ENCODE measurements at places on chromosomes 16 and 17.
A peak's percentile ranks its signal among the peaks of the same experiment; 100 is the strongest.

DNA sequence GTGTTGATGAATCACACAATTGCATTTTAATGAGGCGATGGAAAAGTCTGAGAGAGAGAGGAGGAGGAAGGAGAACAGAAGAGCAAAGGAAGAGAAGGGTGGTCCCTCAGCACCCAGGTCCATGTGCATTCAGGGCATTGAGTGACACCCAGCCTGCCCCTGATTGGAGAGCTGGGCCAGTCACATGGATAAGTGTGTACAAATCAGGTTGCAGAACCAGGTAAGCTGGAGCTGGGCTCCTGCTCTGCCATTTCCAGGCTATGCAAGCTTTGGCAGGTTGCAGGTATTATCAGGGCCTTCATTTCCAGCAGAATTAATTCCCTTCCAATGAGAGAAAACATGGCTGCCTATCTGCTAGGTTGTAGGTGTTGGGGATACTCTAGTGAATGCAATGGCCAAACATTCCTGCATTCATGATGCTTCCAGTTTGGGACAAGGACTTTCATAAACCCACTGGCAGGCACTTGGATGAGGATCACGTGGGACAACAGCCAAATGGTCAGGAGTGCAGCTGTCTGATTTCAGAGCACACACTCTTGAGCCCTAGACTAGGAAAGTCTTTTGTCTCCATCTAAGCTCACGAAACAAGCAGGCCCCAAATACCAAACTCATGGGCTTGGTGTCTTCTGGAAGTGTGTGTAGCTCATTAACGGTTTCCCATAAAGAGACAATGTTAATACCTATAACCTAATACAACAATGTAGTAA lies 577.9 kb upstream of the CDH5 start:
- DNase-seq = no peak

- DNase-seq = no peak
Observed at GRCh38 chr16:80994451-80994850, 12.2 kb downstream of the CMC2 start.

- DNase-seq = no peak
Observed at GRCh38 chr17:1847191-1847590, 17.4 kb downstream of the RPA1 start.

DNA sequence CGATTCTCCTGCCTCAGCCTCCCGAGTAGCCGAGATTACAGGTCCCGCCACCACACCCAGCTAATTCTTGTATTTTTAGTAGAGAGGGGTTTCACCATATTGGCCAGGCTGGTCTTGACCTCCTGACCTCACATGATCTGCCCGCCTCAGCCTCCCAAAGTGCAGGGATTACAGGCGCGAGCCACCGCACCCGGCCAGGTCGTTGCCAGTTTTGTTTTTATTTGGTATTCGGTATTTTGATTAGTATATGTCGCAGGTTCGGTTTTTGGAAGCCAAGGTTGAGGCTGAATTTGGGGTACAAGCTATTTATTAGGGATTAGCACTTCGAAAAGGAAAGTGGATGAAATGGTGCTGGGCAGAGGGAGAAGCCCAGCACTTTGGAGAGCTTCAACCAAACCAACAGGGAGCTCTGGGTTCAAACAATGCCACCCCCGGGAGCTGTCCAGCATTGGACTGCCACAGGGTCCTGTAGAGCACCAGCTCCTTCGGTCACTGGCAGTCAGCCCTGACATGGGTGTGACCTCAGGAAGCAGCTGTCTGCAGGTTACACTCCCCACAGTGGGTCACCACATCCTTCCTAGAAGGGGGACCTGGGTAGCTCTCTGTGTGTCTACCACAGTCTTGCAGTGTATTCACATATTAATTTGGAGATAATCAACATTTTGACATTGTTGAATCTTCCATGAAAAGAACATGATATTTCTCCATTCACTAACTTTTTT lies 1.5 kb upstream of the CLEC10A start:
- DNase-seq = no peak

- DNase-seq = no peak
Observed at GRCh38 chr17:49218941-49219913, 8.7 kb downstream of the ABI3 start.

DNA sequence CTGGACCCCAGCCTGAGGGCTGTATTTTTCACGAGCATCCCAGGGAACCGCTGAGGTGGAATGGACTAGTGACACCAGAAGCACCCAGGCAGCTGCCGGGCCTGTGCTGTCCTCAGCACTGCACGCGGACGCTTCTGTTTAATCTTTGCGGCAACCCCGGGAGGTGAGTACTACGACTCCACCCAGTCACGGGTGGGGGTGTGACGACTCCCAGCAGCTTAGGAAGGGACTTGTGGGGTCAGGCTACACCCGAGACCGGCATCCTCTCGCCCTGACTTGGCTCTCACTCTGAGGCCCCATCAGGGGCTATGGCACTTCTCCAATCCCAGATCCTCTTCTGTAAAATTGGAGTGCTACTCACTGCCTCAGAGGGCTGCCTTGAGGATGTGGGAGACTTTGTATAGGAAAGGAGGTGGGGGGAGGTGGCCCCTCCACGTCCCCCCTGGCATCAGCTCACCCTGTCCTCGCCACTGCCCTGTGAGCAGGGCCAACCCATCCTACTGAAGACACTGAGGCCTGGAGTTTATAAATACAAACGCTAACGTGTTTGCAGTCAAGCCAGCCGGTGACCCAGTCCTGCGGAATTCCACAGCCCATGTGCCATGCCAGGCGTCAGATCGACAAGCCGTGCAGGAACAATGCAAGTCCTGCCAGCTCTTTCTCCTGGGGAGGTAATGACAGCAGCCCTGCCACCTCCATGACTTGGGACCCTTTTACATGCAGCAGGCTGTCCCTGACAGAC lies 44.4 kb downstream of the PPL start:
- no peak for DNase-seq

GRCh38 chr16:2053897-2054296 lies 6.1 kb downstream of the TSC2 start:
- no peak for DNase-seq

- no peak for DNase-seq
Observed at GRCh38 chr16:11215935-11216556, 40.0 kb downstream of the SOCS1 start.

DNA sequence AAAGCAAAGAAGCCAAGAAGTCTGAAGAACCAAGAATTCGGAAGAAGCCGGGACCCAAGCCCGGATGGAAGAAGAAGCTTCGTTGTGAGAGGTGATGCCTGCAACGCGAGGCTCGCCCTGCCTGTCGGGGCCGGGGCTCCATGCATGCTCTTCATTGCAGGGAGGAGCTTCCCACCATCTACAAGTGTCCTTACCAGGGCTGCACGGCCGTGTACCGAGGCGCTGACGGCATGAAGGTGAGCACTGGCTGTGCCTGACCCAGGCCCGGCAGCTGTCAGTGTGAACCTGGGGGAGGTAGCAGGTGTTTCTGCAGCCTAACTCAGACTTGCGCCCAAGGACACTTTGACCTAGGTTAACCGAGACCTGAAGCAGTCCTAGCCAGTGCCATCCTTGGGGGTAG lies 12.0 kb downstream of the ZNF276 start:
- DNase-seq = no peak

GRCh38 chr17:41941168-41941567 lies 10.8 kb downstream of the ODAD4 start:
- DNase-seq = no peak

DNA sequence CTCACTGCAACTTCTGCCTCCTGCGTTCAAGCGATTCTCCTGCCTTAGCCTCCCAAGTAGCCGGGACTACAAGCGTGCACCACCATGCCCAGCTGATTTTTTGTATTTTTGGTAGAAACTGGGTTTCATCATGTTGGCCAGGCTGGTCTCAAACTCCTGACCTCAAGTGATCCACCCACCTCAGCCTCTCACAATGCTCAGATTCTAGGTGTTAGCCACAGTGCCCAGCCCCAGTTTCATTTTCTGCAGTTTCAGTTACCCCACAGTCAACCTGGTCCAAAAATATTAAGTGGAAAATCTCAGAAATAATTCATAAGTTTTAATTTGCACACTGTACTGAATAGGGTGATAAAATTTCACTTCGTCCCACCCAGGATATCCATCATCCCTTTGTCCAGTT lies 28.7 kb downstream of the KNOP1 start:
- no peak for DNase-seq

GRCh38 chr17:59105852-59106462 lies 723 bp downstream of the TRIM37 start:
- DNase-seq = peak; percentile 65

GRCh38 chr17:30062372-30062771 lies 54.2 kb upstream of the NSRP1 start:
- no peak for DNase-seq

DNA sequence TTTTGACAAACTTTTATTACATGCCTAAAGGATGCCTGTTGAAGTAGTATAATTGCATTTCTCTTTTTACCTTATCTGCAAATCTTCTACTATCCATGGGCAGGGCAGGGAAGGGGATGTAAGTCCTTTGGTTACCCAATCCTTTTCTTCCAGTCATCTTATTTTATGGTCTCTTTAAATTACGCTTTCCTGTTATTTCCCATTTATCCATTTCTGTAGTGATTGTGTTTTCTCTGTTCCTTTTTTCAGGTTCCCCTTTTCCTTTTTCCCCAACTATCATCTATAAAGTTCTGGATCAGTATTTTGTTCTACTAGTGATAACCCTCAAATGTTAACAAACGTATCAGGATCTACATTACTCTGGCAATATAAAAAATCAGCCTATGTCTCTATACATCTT lies 3.3 kb upstream of the ABCA9 start:
- DNase-seq = no peak

DNA sequence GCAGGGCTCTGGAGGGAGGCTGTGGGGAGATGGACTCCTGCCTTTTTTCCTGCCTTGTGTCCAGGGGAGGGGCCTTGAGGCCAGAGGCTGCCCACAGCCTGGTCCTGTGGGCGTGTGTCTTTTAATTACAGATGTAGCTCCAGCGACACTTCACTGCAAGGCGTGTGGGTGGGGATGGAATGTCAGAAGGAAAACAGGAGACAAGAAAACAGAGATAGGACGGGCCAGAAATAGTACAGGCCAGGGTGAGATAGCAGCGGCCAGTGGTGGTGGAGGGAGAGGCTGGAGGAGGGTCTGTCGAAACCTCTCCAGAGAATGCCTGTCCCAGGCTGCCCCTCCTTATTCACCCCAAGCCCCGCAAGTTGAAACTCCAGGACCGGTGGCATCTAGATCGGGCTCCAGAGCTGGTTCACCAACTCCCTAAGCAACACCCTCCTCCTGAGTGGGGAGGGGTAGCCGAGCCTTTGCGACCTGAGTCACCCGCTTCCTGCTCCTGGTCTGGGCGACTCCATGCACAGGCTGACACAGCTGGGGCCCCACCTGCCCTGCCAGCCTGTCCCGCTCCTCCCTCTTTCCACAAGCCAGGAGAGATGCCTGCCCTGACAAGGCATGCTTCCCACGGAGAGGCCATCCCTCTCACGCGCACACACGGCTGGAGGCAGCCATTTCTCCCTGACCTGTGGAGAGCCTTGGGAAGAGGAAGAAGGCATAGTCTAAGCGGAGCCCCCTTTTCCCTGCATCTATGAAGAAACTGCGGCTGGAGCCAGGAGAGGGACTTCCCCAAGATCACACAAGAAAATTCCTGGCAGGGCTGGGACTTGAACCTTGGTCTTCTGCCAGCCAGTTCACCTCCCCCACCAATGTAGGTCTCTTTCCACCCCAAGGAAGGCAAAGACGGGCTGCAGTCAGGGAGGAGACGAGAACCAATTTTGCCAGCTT lies 6.6 kb upstream of the JUP start:
- DNase-seq = peak; percentile 88

DNA sequence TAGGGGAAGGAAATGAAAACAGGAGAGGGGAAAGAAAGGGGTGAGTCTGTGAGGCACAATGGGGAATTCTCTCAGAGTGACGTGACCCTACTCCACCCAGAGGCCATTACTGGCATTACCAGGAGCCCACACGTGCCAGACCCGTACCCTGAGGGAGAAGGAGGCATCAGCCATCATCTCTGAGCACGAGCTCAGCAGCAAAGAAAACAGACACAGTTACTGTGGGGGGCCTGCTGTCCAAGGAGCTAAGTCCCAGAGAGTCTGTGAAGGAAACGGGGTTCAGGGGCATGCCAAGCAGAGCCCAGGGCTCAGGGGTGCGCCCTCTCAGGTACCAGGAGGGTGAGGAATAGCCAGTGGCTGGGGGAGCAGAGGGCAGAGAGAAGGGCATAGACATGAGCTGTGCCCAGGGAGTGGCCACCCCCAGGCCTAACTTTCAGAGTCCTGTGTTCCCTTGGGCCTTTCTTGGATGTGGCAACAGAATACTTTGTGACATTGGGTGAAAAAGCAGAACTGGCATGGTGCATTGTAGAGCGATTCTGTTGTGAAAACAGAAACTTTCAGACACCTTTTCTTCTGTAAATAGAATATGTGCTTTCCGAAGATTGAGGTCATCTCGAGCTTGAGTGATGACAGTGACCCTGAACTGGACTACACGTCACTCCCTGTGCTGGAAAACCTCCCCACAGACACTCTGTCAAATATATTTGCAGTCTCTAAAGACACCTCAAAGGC lies 11.3 kb downstream of the TAF1C start:
- DNase-seq = peak; percentile 58

DNA sequence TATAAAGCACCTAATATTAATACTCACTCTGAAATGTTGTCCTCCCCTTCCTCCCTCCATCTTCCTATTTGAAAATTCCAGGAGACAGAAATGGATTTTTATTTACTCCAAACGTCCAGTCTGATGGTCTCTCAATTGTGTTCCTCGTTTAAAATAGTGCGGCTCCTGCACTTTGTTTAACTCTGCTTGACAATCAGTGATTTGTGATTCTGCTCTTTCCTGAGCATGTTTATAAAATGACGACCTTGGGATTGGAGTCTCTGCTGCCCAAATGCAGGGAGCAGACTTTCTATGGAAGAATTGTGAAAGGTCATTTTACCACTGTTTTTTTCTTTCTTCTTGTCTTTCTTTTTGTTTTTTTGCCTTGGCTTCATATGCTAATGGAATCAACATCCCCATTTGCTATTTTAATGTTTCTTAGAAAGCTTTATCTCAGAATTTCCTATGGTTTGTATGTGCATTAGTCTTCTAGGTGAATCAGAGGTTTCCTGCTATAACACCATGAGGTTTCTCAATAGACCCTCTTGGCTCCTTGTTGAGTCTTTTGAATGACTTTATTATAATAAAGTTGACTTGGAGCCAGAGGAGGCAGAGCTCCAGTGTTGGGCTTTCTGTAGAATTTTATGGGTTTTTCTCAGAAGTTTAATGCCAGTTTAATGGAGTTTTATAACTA lies 376.5 kb downstream of the CDH11 start:
- DNase-seq = no peak

DNA sequence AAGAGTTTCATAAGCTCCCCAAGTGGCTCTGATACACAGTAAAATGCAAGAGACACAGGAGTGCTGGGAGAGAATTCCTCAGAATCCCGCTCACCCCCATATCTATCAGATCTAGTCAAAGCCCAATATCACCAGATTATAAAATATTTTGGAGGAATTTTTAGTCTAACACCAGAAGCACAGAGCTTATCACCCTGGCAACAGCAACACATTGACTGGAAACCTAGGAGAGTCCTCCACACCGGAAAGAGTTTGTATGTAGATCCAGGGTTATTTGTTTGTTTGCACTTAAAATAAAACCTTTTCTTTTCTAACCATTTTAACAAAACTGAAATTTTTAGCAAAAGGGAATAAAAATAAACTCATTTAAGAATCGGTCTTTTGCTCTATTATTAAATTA lies 7.2 kb downstream of the SOX9 start:
- DNase-seq = no peak

- DNase-seq = no peak
Observed at GRCh38 chr17:51057534-51057933, 63.1 kb downstream of the SPAG9 start.

Data from LoVo (cell line).